ENCODE measurements at places on chromosomes 2 and 18.

- no peak for DNase-seq
Observed at GRCh38 chr2:53275743-53276142, 491.9 kb upstream of the CHAC2 start.

DNA sequence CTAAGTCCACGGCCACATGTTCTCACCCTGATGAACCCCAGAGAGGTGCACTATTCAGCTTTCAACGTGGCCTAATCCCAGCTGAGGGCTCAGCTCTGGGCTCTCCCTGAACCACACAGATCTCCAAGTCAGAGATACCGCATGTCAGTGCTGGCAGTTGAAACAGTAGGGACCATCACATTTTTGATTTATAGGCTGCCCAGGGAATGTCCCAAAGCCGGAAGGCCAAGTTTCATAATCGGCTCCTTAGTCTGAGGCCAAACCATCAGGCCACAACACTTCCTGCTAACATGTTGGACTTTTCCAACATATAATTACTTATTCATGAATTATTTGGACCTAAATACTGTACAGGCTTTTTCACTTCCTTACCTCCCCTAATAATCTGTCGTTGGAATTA, 91.9 kb upstream of the KLHL29 start:
- DNase-seq: no peak

- no peak for DNase-seq
Observed at GRCh38 chr2:46845542-46846486, 69.8 kb downstream of the MCFD2 start.

GRCh38 chr2:145753966-145754365, 1234.0 kb upstream of the ZEB2 start:
- DNase-seq: no peak

GRCh38 chr2:126972279-126972626, 73.6 kb downstream of the TEX51 start:
- no peak for DNase-seq

GRCh38 chr2:114049826-114050225, 159.9 kb downstream of the ACTR3 start:
- no peak for DNase-seq

- no peak for DNase-seq
Observed at GRCh38 chr2:215413484-215413777, 22.4 kb downstream of the FN1 start.

DNA sequence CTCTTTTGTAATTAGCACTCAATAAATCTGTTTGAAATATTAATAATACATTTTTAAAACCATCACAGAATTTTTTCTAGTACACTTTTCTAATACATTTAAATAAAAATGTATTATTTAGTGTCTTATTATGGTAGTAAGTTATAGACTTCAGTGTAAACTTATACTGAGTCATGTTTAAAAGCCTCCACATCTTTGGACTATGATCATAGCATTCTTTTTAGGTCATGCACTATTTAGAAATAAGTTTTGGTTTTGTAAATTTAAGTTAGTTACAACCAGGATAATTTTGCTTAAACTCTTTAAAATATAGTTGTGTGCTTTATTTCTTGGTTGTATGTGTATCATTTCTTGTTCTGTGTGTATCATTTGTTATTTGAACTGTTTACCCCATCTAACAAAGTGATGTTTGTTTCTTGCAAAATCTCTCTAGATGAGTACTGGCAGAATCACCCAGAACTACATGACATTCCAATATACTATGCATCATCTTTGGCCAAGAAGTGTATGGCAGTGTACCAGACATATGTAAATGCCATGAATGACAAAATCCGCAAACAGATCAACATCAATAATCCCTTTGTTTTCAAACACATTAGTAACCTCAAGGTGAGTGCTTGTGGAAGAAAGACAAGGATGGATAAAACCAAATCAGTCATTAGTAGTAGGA, 16.7 kb downstream of the CPSF3 start:
- DNase-seq: no peak
